ENCODE measurements at places on chromosomes 12 and 14.
A peak's percentile ranks its signal among the peaks of the same experiment; 100 is the strongest.

- DNase-seq: no peak
These were observed 239.8 kb downstream of the RGS6 start for GRCh38 chr14:72172049-72172448.

- peak; percentile 67 for DNase-seq
These were observed 1.4 kb upstream of the FOXN4 start for GRCh38 chr12:109310247-109311125.

- DNase-seq: peak; percentile 48
These were observed 645 bp downstream of the KITLG start for GRCh38 chr12:88579601-88580050.

GRCh38 chr12:43836475-43836989, 651 bp downstream of the TMEM117 start:
- no peak for DNase-seq

DNA sequence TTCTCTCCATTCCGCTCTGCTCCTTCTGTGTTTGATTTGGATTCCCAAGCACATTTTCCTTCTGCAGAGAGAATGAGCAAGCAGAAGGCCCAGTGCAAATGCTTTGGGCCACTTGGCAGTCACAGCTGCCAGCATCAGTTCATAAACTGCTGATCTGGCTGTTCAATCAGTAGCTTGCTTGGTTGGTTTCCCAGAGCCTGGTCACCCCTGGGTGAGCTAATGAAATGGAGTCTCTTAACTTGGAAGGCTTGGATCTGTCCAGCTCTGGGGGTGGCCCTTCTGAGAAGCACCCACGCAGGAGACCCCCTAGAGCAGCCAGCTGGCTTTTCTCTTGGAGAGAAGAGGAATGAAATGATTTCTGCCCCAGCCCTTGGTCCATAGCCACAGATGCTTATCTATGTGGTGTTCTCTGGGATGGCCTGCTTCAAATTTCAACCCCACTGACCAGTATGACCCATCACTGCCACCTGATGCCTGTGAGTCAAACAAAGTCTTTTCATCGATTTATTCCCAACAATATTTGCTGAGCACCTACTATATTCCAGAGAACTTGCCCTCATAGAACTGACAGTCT, 30.3 kb downstream of the FAIM2 start:
- no peak for DNase-seq

DNA sequence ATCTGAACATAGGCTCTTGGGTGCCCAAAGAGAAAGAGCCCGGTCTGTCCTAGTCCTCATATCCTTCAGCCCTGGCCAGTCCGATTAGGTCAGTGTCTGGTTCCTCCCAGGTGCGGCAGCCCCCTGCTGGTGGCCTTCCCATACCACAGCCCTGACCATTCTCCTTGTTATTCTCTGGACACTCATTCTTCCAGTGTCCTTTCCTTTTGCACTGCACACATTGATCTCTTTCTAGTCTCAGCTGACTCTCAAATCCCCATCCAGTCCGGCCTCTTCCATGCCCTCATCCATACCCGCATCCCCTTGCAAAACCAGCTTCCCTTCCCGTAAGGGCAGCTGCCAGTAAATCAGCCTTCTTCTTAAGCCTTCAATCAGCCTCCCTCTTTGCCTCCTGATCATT, 1316.3 kb downstream of the TMEM121 start:
- no peak for DNase-seq

GRCh38 chr12:132700212-132700822, 10.3 kb upstream of the PGAM5 start:
- no peak for DNase-seq

- peak; percentile 2 for DNase-seq
These were observed 226.9 kb upstream of the CRY1 start for GRCh38 chr12:107320033-107320928.

Data from NCI-H1092 treated with DMSO at 0.1 percent for 48 hours (cell line).